Activated CD8-positive, alpha-beta memory T cell treated with anti-CD3 and anti-CD28 coated beads for 4 hours (primary cell): ENCODE measurements at places on chromosomes 6 and 20.

GRCh38 chr6:36725581-36725980, 28.0 kb downstream of the RAB44 start:
- no peak for DNase-seq

DNA sequence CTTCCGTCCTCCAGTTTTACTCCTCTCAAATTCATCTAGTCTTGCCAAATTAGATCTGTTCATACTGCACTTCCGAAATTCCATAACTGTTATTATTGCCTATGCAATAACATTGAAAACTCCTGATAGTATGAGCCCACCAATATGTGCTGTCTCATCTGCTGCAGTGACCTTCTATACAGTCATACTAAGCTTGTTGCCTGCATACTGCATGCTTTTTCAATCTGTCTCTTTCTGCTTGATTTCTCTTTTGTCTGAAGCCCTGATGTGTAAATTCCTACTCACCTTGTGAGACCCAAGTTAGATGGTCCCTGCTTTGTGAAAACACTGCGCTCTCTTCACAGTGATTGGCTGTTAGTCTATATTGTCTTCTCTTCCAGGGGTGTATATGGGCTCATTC, 1.1 kb downstream of the TBP start:
- no peak for DNase-seq

GRCh38 chr20:46751856-46752255, 42.4 kb downstream of the SLC2A10 start:
- DNase-seq = no peak

DNA sequence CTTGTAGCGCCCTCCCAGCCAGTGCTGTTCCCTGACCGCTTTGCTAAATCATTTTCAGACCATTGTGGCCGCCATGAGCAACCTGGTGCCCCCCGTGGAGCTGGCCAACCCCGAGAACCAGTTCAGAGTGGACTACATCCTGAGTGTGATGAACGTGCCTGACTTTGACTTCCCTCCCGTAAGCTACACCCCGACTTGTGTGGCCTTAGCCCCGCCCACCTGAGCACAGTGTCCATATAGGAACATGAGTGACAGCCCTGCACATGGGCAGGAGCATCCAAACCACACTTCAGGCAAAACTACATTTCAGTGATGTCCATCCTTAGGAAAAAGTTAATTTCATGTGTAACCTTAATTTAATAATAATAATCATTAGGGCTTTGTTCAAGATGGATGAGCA, 51.1 kb downstream of the GNAS start:
- DNase-seq = no peak

GRCh38 chr20:12748359-12748994, 260.3 kb upstream of the SPTLC3 start:
- DNase-seq = no peak

- DNase-seq = no peak
Measured at GRCh38 chr6:107062691-107063090, 34.7 kb downstream of the MTRES1 start.

GRCh38 chr20:11469795-11470435, 447.8 kb upstream of the BTBD3 start:
- DNase-seq = no peak

GRCh38 chr20:57638895-57639236, 18.6 kb upstream of the ZBP1 start:
- no peak for DNase-seq

- no peak for DNase-seq
Measured at GRCh38 chr6:81366972-81367371, 385.5 kb downstream of the TENT5A start.

- DNase-seq = no peak
Measured at GRCh38 chr20:24789877-24790276, 159.2 kb upstream of the CST7 start.

GRCh38 chr6:16523606-16524379, 237.5 kb downstream of the ATXN1 start:
- no peak for DNase-seq

DNA sequence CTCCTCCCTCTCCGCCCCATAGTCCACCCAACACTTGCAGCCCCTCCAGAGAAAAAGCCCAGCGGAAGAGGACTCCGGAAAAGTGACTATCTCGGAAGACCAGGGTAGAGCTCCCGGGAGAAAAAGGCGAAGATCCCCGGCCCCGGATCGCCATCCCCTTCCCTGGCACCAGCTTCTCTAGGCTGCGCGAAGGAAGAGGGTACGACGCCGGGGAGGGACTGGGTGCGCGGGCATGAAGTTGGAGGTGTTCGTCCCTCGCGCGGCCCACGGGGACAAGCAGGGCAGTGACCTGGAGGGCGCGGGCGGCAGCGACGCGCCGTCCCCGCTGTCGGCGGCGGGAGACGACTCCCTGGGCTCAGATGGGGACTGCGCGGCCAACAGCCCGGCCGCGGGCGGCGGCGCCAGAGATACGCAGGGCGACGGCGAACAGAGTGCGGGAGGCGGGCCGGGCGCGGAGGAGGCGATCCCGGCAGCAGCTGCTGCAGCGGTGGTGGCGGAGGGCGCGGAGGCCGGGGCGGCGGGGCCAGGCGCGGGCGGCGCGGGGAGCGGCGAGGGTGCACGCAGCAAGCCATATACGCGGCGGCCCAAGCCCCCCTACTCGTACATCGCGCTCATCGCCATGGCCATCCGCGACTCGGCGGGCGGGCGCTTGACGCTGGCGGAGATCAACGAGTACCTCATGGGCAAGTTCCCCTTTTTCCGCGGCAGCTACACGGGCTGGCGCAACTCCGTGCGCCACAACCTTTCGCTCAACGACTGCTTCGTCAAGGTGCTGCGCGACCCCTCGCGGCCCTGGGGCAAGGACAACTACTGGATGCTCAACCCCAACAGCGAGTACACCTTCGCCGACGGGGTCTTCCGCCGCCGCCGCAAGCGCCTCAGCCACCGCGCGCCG, 822 bp downstream of the FOXQ1 start:
- DNase-seq = no peak

DNA sequence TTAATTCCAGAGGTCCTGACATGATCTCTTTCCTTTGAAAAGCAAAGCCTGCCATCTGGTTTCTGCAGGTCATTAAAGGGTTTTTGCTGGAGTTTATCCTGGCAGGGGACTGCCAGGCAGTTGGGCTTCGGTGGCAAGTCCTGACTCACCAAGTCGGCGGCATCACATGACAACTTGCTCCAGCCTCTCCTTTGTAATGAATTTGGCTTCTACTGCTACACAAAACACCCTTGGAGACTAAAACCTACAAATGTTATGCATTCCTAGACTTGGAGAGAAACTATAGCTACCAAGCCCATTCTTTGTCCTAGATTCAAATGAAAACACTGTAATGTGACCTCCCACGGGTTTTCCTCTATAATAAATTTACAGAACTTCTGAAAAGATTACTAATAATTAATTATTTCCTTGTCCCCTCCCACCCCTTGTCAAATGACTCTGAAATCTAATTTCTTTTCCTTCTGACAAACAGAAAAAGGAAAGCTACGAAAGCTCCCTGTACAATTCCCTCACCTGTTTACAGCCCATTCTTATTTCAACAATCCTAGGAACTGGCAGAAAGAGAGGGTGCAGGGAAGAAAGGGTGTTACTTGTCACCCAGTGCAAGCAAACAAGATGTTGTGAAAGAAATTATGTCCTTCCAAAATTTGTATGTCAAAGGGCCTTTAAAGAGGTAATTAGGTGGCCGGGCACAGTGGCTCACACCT, 62.9 kb downstream of the QRSL1 start:
- no peak for DNase-seq

DNA sequence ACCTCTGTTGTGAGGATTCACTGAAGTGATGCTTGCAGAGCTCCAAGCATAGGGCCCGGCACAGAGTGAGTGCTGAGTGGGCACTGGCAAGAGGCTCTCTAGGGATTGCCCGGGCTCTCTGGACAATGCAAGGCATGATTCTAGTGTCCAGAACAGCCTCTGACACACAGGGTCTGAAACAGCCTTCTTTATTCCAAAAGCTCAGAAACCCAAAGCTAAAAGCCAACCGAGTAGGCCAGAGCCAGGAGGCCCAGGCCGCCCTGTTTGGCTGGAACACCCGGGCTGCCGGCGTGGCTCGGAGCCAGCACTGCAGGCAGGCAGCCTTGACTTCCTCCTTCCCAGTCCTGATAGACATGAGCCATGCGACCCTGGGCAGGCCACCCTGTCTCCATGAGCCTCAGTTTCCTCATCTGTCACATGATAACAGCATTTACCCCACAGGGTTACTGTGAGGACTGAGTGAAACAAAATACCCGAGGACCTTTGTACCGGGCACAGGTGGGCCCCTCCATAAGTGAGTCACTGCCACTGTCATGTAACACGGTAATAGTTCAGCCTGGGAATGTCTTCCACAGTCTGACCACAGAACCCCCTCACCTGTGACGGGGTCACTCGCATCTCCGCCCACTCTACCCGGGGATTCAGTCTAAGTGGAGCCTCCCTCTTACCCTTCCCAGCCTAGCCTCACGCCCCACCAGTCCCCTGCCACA, 51.5 kb downstream of the PTPRT start:
- DNase-seq = no peak

DNA sequence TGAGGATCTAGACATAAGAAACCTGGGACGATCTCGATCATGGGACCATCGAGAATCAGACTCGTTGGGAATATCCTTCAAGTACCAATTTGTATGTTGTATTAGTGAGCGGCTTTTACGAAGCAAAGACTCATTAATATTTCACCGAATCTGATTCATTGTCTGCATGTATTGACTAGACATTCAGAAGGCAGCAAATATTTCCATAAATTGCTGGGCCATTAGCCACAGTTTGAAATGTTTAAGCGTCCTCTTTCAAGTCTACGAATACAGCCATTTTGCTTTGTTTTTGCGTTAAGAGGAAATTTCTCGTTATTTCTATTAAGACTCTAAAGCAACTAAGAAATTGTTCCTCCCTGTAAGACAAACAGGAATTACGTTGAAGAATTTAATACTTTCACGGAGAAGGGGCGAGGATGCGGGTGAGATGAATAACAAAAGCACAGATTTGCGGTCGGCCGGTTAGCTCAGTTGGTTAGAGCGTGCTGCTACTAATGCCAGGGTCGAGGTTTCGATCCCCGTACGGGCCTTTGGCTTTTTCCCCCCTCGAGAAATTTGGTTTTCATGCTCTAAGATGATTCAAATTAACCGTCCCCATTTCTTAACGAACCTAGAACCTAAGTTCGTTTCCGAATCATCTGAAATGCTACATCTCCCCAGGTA, 18.5 kb downstream of the POM121L2 start:
- DNase-seq = no peak

DNA sequence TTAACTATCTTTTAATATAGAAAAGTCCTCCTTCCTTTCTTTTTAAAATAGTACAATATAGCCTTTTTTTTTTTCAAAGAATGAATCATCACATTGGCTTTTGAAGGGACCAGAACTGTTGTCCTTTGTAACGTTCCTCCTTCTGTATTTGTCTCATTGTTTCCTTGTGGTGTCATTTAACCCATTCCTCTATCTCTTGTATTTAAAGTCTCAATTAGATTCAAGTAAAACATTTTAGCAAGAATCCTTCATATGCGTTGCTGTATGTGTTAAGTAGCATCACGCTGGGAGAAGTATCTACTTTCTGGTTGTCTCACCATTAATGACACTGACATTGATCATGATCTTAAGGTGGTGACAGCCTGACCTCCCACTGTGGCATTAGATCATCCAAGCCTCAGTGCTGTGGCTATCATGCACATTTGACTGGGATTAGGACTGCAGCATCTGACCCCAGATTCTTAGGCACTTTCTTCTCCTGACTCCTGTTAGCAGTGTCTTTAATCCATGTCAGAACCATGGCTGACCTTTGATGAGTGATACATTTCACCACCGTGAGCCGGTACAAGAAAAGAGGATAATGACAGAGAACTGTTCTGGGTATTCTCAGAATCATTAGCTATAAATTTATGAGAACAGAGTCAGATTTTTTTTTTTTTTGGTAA, 67.5 kb upstream of the TFB1M start:
- DNase-seq = no peak

GRCh38 chr6:35146453-35146852, 5.3 kb upstream of the TCP11 start:
- no peak for DNase-seq

GRCh38 chr6:37731888-37732287, 34.2 kb upstream of the MDGA1 start:
- DNase-seq = peak; percentile 28

GRCh38 chr20:52104546-52105441, 86.8 kb downstream of the ZFP64 start:
- DNase-seq = no peak

GRCh38 chr6:11160199-11160598, 48.7 kb upstream of the ERVFRD-1 start:
- no peak for DNase-seq

DNA sequence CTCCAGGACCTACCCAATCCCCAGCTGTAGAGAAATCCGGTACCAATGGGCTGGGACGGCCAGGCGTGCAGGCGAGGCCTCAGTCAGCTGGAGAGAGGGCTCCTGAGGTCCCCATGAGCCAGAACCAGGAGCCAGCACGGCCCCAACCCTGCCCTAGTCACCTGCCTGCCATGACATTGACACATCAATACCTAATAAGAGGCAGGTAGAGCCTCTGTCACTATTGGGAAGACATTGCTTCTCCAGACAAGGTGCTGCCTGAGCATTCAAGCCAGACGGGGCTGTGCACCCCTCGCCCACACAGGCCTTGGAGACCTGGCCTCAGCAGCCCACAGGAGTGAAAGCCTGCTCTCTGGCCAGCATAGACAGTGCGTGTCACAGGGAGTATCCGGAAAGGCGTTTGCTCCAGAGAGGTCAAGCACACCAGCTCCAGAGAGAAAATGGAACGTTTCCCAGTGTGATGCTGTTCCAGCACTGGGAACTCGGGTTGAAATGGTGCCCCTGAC, 3.5 kb downstream of the DLL1 start:
- no peak for DNase-seq

- no peak for DNase-seq
Measured at GRCh38 chr20:40689100-40689942, at the start of gene MAFB. MAFB (minus strand) TSS chr20:40689236; CDS start chr20:40688850, 386 bp downstream.

- DNase-seq = no peak
Measured at GRCh38 chr6:54892831-54893230, 46.3 kb downstream of the FAM83B start.

GRCh38 chr20:1164871-1165270, 19.9 kb downstream of the TMEM74B start:
- no peak for DNase-seq

DNA sequence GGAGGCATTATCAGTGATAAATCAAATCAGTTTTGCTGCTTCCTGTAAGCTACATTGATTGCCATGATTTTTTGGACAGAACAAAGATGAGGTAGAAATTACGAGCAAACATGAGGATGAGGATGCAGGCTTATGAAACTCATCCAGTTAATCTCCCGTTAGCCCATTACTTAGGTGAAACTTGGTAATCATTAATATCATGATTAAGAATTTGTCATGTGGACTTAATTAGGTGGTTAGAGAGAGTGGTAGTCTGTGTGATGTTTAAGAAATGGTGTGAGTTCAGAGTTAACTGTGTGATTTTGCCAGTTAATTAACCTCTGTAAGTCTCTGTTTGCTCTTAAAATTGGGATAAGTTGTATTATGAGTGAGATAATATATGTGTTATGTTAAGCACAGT, 62.0 kb downstream of the TSPYL4 start:
- no peak for DNase-seq
